ENCODE measurements at places on chromosomes 5 and 9.

DNA sequence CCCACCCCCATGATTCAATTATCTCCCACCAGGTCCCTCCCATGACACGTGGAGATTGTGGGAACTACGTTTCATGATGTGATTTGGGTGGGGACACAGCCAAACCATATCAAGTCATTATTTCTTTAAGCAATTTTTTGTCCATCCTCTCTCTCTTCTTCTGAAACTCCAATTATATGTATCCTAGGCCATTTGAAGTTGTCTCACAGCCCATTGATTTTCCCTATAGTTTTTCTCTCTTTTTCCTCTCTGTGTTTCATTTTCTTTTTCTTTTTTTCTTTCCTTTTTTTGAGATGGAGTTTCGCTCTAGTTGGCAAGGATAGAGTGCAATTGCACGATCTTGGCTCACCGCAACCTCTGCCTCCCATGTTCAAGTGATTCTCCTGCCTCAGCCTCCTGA is 101.9 kb upstream of the CXCL14 start:
- DNase-seq = no peak

DNA sequence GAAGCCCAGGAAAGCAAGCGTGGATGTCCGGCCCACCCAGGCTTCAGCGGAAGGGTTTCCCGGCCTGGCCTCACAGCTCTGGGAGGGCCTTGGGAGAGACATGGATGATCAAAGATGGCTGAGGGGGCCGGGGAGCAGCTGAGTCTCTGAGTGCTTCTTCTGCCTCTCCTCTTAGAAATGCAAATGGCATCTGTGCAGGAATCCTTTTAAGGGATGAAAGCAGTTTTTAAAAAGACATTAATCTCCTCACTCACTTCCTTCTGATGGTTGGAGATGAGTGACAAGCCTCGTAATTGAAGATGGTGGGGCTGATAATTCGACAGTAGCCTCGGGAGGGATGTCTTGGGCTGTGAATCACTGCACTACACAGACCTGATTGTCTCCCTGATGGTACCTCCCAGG is 24.3 kb upstream of the PITX1 start:
- DNase-seq = no peak

GRCh38 chr9:130829762-130830161 is 5.3 kb upstream of the ABL1 start:
- no peak for DNase-seq

- peak; percentile 18 for DNase-seq
Measured at GRCh38 chr5:135930029-135930948, 24.5 kb downstream of the LECT2 start.

GRCh38 chr9:71096421-71097108 is 24.9 kb downstream of the TRPM3 start:
- peak; percentile 32 for DNase-seq

- no peak for DNase-seq
Measured at GRCh38 chr5:179698935-179699615, at the start of gene CANX. Gene CANX (plus strand): TSS chr5:179698967. CDS start chr5:179705682, 6,715 bp downstream.

GRCh38 chr9:129836311-129837007 is 1.2 kb downstream of the USP20 start:
- DNase-seq = no peak

GRCh38 chr5:43338862-43339261 is 25.6 kb upstream of the HMGCS1 start:
- no peak for DNase-seq

GRCh38 chr9:137892424-137893191 is 15.0 kb downstream of the CACNA1B start:
- DNase-seq = no peak

DNA sequence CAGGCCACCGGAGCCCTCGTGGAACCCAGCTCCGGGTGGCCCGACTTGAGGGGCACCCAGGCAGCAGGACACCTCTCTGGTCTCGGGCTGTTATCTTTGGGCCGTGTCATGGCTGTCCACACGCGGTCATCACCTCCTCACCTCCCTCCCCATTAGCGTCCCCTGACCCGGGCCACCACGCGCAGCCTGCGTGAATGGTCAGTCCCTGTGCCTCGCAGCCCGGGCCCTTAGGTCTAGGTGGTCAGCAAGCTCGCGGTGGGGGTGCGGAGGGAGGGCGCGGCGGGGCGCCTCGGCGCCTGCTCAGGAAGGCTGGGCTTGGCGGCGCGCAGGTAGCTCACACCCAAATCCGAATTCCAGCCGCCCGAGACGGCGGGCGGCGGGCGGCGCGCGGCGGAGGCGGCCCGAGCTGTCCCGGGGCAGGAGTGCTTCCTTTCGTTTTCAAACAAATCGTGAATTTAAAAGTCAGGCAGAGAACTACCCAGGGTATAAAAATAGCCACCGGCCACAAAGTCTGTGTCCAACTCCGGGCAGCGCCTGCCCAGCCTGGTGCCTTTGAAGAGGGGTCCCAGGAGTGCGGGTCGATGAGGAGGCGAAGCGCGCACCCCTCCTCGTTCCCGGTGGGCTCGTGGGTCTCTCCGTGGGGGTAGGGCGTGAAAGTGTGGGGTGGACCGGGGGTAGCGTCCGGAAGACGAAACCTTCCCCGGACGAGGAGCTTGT is 1.0 kb upstream of the RXRA start:
- peak; percentile 23 for DNase-seq

- DNase-seq = no peak
Measured at GRCh38 chr9:21890696-21891095, 88.3 kb downstream of the MTAP start.

DNA sequence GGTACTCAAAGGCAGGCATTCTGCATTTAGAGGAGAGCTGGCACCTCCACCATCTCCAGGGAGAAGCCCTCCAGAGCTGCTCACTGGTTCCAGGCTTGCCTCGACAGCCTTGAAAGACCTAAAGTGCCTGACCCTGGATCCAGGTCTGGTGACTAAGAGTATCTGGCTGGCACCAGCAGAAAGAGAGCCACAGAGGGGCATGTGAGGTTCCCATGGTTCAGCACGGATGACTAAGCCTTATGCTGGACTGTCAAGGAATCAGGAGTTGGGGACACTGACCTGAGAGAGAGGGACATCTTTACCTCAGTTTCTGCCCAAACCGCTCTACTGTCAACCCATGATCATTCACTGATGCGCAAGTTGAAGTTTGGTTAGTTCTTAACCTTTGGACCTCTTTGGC is 3.0 kb downstream of the ACTL7A start:
- DNase-seq = peak; percentile 23

- no peak for DNase-seq
Measured at GRCh38 chr9:98870782-98871557, 63.5 kb downstream of the GALNT12 start.

- no peak for DNase-seq
Measured at GRCh38 chr5:73126957-73127356, 6.6 kb downstream of the TMEM171 start.

GRCh38 chr9:81174023-81174422 is 515.3 kb downstream of the TLE1 start:
- DNase-seq = no peak

GRCh38 chr5:157460921-157461792 is 1.1 kb downstream of the NIPAL4 start:
- no peak for DNase-seq

DNA sequence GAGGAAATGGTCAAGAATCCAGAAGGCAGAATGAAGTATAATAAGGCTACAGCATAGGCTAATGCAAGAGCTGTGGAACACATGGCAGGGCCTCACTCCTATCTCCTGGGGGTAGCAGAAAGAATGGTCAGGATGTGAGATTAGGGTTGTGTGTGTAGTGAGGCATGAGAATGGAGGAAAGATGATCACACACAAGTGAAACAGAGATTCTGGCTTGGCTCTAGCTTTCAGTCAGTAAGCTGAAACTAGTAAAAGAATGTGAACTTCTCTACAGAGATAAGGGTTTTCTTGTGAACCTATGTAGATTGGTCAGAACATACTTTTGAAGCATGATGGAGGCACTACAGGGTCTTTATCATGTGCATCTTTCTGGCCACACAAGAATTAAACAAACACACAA is 298.8 kb downstream of the ASTN2 start:
- no peak for DNase-seq

- DNase-seq = peak; percentile 42
Measured at GRCh38 chr5:116557669-116558271, 16.9 kb downstream of the SEMA6A start.

Data from renal cortical epithelial cell (primary cell).